Mesothelial cell of epicardium (in vitro differentiated cells): ENCODE measurements at places on chromosomes 5 and 9.

DNA sequence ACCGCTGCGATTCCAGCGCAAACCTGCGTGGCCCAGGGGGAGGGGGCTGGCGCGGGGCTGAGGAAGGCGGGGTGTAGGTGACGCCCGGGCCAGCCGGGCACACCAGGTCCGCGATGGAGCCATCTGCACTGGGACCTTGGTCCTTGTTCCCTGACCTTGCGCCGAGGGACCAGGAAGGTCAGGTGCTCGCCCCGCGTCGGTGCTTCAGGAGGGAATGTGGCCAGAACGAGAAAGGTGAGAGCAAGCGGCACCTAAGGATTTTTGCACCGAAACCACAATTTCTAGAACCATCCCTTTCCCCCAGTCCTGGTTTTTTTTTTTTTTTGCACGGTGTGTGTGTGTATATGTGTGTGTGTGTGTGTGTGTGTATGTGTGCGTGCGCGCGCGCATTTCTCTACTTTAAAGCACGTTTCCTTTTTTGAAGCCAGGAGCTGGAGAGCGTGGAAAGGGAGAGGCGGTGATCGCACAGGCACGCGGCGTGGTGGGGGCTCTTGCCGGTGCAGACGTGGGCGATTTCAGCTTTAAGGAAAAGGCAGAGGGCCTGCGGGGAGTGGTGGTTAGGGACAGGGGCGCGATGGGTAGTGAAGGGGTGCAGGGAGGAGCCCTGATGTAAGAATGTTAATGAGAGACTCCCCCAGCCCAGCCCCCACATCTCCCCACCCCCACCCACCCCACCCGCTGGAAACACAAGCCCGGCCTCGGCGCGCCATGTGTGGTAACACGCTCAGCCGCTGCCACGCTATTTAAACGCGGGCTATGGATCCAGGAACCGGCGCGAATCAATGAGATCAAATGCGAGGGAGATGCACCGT, at the start of gene NPR3:
NPR3 (plus strand) TSS at position 772 of the 812 bp plus-strand sequence. CDS start 456 bp downstream, outside the sequence.
- H3K27me3 ChIP-seq, result peaks cover 86% of the 10 kb centered on the region
- H3K36me3 ChIP-seq, result no peaks in the 10 kb centered on the region
- DNase-seq, result no peak
- H3K4me1 ChIP-seq, result peaks cover 37% of the 10 kb centered on the region
- H3K4me3 ChIP-seq, result peak within 1 kb of the TSS; percentile 70

DNA sequence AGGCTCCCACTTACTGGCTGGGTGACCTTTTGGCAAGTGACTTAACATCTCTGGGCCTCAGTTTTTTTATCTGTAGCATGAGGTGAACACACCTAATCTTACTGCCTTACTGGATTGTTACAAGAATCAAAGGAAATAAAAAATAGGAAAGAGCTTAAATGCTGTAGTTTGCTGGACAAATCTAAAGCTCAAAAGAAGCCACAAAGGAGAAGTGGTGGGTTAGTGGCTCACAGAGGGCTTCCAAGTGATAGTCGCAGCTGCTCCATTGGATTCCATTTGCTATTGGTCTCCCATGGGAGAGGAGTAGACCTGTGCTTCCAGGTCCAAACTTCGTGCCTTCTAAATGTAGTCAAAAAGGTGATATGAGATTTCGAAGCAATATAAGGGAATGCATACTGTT, 123.6 kb downstream of the SEMA6A start:
- H3K4me1 ChIP-seq, result peaks cover 48% of the 10 kb centered on the region
- DNase-seq, result no peak
- no peaks in the 10 kb centered on the region for H3K27me3 ChIP-seq
- no peak overlapping the region for H3K4me3 ChIP-seq

GRCh38 chr5:154194345-154195329, 4.1 kb downstream of the GALNT10 start:
- no peak overlapping the region for H3K27ac ChIP-seq
- H3K4me1 ChIP-seq, result peaks cover 44% of the 10 kb centered on the region
- no peak overlapping the region for H3K4me3 ChIP-seq
- H3K36me3 ChIP-seq, result no peaks in the 10 kb centered on the region
- peaks cover 55% of the 10 kb centered on the region for H3K27me3 ChIP-seq
- no peak for DNase-seq

DNA sequence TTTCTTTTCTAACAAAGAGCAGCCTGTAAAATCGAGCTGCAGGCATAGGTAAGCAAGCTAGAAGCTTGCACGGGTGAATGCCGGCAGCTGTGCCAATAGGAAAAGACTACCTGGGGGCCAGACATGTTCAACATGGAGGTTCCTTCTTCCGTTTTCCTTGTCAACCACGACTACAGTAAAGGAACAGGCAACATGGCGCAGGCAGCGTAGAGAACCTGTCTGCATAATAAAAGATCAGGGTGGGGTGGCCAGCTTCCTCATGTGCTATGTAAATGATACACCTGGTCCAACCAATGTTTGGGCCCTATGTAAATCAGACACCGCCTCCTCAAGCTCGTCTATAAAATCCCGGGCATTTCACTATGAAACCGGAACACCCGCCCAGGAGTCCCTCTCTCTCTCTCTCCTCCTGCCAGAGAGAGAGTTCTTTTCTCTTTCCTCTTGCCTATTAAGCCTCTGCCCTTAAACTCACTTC, 103.8 kb upstream of the LIFR start:
- H3K27ac ChIP-seq, result peak overlapping the region; percentile 53
- H3K4me3 ChIP-seq, result no peak overlapping the region
- H3K4me1 ChIP-seq, result peaks cover 11% of the 10 kb centered on the region
- no peaks in the 10 kb centered on the region for H3K36me3 ChIP-seq
- no peak for DNase-seq

DNA sequence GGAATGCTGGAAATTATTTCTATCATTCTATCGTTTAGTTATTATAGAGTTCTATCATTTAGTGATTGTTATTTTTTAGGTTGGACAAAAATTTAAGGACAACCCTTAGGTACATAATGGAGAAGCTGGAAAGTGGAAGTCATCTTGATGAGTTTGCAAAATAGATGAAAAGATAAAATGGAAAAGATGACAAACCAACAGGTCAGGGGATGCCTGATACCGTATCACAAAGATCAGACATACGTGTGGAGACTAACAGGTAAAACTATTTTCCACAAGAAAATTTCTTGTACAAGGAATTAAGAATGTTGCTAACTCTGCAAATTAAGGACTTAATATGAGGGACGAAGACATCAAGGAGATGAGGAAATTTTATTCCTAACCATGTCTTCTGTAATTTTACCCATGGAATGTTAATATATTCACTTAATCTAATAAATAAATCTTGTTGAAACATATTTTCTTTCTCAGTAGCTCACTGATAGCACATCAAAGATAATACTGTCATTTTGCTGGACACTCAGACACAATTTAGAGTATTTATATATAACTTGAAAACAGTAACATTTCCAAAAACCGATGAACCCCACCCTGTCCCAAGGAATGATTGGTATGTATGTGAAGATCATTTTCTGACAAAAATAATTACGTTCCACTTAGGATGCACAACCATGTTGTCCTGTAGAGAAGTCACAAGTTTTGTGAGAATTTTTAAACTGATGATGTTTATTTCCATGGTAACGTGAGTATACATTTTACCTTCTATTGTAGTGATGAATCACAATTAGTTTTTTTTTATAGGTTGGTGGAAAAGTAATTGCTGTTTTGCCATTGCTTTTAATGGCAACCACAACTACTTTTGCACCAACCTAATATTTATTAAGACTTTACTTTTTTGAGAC, 2.6 kb downstream of the LURAP1L start:
- H3K27me3 ChIP-seq, result no peaks in the 10 kb centered on the region
- peaks cover 37% of the 10 kb centered on the region for H3K4me1 ChIP-seq
- no peak for DNase-seq
- H3K27ac ChIP-seq, result peak overlapping the region; percentile 90

- no peak overlapping the region for H3K27ac ChIP-seq
- no peaks in the 10 kb centered on the region for H3K36me3 ChIP-seq
- peaks cover 6% of the 10 kb centered on the region for H3K27me3 ChIP-seq
- peaks cover 11% of the 10 kb centered on the region for H3K4me1 ChIP-seq
Measured at GRCh38 chr5:8606231-8606630, 737.3 kb downstream of the MTRR start.

GRCh38 chr5:110512266-110512665, 214.2 kb downstream of the TMEM232 start:
- H3K36me3 ChIP-seq, result no peaks in the 10 kb centered on the region
- no peak overlapping the region for H3K4me3 ChIP-seq
- peaks cover 29% of the 10 kb centered on the region for H3K4me1 ChIP-seq
- no peaks in the 10 kb centered on the region for H3K27me3 ChIP-seq

DNA sequence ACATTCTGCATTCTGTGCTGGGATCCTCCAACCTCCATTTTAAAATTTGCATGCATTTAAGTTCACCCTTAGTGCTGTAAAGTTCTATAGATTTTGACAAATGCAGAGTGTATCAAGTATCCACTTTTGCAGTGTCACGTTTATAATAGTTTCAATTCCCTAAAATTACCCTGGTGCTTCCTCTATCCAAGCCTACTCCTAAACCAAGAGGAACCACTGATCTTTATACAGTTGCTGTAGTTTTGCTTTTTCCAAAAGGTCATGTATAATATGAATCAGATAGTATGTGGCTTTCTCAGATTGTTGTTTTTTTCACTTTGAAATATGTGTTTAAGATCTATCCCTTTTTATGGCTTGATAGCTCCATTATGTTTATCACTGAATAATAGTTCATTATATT, 468.4 kb upstream of the CDH6 start:
- no peaks in the 10 kb centered on the region for H3K27me3 ChIP-seq
- no peak overlapping the region for H3K4me3 ChIP-seq
- H3K36me3 ChIP-seq, result no peaks in the 10 kb centered on the region
- no peak for DNase-seq

GRCh38 chr5:141557681-141558136, 61.1 kb downstream of the DIAPH1 start:
- H3K36me3 ChIP-seq, result peaks cover 16% of the 10 kb centered on the region
- H3K4me3 ChIP-seq, result peak overlapping the region; percentile 61
- peak; percentile 72 for DNase-seq

DNA sequence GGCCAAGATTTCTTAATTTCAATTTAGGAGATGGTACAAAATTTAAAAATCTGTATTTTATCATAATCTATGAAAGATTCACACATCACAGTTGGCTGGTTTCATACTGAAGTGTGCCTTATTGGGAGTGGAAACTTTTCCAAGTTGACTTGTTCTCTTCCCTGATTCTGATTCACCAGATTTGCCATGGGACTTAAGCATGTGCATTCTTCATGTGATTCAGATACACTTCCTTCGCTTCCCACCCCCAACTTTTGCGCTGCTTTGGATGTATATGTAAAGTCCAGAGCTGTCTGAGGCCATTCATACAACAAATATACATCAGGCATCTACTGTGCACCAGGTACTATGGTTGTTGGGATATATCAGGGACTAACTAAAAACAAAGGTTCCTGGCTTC, 34.4 kb downstream of the CPEB4 start:
- no peaks in the 10 kb centered on the region for H3K27me3 ChIP-seq
- peaks cover 28% of the 10 kb centered on the region for H3K4me1 ChIP-seq
- DNase-seq, result no peak
- no peaks in the 10 kb centered on the region for H3K36me3 ChIP-seq
- H3K27ac ChIP-seq, result no peak overlapping the region

DNA sequence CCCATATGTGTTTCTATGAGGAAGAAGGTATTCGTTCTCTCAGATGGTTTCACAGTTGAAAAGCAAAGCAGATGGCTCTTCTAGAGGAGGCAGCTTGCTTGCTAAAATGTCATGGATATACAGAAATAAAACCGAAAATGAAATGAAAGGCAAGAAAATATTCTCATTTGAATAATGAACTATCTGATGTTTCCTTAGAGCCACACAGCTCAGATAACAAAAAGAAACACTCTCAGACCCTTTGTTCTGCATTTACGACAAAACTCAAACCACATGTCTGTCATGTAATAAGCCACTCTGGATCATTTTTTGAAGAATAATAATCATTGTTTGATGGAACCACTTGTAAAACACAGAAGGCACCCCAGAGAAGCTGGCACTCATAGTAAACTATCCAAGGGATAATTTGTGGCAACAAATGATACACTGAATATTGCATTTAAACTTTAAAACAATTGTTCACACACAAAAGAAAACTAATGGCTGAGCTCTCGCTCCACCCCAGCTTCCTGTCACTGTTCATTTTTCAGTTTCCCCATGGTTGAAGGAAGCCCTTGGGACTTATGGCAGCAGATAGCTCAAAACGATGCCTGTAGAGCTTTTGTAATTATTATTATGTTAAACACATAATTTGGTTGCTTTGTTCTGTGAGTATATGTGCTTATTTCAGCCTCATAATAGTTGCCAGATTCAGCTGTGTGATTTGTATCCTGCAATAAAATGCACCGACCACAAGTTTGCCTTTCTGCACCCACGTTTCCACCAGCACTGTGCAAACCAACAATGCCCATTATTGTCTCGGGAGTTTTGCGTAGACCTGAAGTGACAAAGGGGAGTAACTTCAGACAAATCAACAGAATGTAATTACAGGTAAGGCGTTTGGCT, 256.0 kb downstream of the TMEM167A start:
- H3K4me1 ChIP-seq, result peaks cover 22% of the 10 kb centered on the region
- H3K36me3 ChIP-seq, result no peaks in the 10 kb centered on the region
- DNase-seq, result no peak
- H3K27me3 ChIP-seq, result no peaks in the 10 kb centered on the region
- H3K27ac ChIP-seq, result no peak overlapping the region

DNA sequence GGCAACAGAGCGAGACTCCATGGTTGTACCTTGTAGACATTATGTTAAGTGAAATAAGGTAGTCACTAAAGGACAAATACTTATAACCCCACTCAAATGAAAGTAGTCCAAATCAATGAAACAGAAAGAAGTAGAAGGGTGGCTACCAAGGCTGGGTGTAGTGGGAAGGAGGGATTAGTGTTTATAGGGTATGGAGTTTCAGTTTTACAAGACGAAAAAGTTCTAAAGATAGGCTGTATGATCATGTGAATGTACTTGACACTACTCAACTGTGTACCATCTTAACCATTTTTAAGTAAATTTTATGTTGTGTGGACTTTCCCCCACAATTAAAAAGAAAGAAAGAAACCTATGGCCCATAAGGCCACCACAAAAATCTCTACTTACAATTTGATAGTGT, 32.2 kb downstream of the ALDH7A1 start:
- no peak overlapping the region for H3K4me3 ChIP-seq
- no peak overlapping the region for H3K27ac ChIP-seq
- DNase-seq, result no peak
- H3K27me3 ChIP-seq, result no peaks in the 10 kb centered on the region
- H3K4me1 ChIP-seq, result no peaks in the 10 kb centered on the region

GRCh38 chr9:71910650-71911060, 338 bp downstream of the ABHD17B start:
- H3K36me3 ChIP-seq, result no peaks in the 10 kb centered on the region
- no peak for DNase-seq
- peak overlapping the region; percentile 99 for H3K27ac ChIP-seq
- peak overlapping the region; percentile 96 for H3K4me3 ChIP-seq

GRCh38 chr9:89604729-89605464, at the start of gene GADD45G:
Gene GADD45G, plus strand, starts transcription at chr9:89605012. Its CDS starts 110 bp downstream, at chr9:89605122.
- peaks cover 6% of the 10 kb centered on the region for H3K27me3 ChIP-seq
- peak; percentile 79 for DNase-seq

DNA sequence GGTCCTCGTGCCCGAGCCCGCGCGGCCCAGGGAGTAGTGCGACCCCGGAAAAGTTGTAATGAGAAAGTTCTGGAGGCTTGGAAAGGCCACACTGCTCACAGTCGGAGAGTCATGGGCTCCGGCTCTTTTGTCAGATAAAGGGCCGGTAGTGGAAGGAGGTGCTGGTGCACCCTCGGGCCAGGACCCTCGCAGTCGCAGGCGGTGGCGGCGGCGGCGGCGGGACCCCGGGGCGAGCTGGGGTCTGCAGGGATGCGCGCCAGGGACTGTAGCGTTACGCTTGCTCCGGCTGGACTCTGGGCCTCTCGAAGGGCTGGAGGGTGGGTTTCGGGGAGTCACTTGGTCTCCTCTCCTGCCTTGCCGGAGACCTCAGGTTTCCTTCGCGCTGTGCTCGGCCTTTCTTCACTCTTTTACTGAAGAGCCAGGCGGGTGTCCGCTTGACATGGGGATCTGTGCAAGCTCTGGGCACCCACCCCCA, 1.5 kb downstream of the RORB start:
- H3K4me3 ChIP-seq, result peak overlapping the region; percentile 61
- DNase-seq, result peak; percentile 41
- no peaks in the 10 kb centered on the region for H3K36me3 ChIP-seq
- H3K27ac ChIP-seq, result no peak overlapping the region
